ENCODE measurements at places on chromosomes 7 and 10. TPM values are rescaled to one million over a fixed set of nuclear protein-coding genes. Genes with fewer than 3 reads are reported as not detected.

Gene ASB15
- total RNA-seq = not detected

Gene PTCD1
- 7.0 TPM for total RNA-seq

Gene LRRC18
- total RNA-seq = not detected

Gene FGFBP3
- total RNA-seq = 3.6 TPM

Gene ITGB8
- 0.04 TPM for total RNA-seq

Gene YAE1
- 17.2 TPM for total RNA-seq

Gene BLNK
- not detected for total RNA-seq

Gene PPP1R9A
- total RNA-seq = 0.15 TPM

Gene COPS6
- 107 TPM for total RNA-seq

Gene TFR2
- 17.7 TPM for total RNA-seq

Gene TLX1
- total RNA-seq = not detected

Gene EGFR
- not detected for total RNA-seq

Gene TMEM196
- not detected for total RNA-seq

Gene PTPRN2
- total RNA-seq = 0.44 TPM

Gene MBL2
- total RNA-seq = not detected

Gene CPED1
- not detected for total RNA-seq

Gene BCAP29
- 52.6 TPM for total RNA-seq

Gene AGAP6
- 15.1 TPM for total RNA-seq

Gene NYAP1
- total RNA-seq = 0.13 TPM

Gene IKZF1
- total RNA-seq = 232 TPM

Gene RELN
- not detected for total RNA-seq

Gene HOXA10
- total RNA-seq = 0.19 TPM

Gene FAM25G
- not detected for total RNA-seq

Gene AVPI1
- 2.5 TPM for total RNA-seq

Gene SYCE1
- 1.7 TPM for total RNA-seq

Gene SLC35B4
- 20.7 TPM for total RNA-seq

All from activated CD8-positive, alpha-beta memory T cell treated with anti-CD3 and anti-CD28 coated beads for 36 hours (primary cell).